ENCODE measurements at places on chromosomes 5 and 9. TPM values are rescaled to one million over a fixed set of nuclear protein-coding genes. Genes with fewer than 3 reads are reported as not detected.

DNA sequence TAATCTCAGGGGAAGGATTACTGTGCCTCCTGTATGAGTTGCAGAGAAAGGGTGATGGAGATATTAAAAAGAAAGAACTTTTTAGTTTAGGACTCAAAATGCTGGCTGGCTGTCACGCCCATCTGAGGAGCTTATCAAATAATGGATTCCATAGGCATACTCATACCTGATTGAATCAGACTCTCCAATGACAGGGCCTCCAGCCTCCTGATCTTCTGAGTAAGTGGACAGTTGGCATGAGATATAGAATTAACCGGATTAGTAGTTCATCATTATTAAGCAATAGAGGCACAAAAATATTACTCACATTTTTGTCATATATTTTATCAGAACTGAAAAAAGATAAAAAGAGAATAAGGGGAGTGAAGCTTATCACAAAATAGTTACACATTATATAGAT is 157.0 kb upstream of the RASA1 start:
- no peak for DNase-seq

- no peak for DNase-seq
Observed at GRCh38 chr5:58872670-58873273, 289.9 kb downstream of the RAB3C start.

GRCh38 chr5:6378766-6379103 is 388 bp upstream of the MED10 start:
- no peak for DNase-seq

DNA sequence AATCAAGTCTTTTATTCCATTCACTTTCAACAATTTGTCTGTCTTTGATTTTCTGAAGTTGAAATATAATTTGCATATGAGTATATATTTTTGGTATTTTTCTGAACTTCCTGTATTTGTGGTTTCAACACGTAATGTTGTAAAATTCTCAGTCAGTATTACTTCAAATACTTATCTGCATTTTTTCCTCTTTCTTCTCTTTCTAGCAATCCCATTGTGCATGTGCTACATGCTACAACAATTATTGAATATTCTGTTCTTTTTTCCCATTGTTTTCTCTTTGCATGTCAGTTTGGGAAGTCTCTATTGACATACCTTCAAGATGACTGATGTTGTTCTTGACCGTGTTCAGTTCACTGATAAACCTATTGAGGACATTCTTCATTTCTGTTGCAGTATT is 5.6 kb upstream of the ANKRD18A start:
- DNase-seq: no peak

GRCh38 chr9:128409978-128410377 is 10.7 kb upstream of the CERCAM start:
- no peak for DNase-seq

DNA sequence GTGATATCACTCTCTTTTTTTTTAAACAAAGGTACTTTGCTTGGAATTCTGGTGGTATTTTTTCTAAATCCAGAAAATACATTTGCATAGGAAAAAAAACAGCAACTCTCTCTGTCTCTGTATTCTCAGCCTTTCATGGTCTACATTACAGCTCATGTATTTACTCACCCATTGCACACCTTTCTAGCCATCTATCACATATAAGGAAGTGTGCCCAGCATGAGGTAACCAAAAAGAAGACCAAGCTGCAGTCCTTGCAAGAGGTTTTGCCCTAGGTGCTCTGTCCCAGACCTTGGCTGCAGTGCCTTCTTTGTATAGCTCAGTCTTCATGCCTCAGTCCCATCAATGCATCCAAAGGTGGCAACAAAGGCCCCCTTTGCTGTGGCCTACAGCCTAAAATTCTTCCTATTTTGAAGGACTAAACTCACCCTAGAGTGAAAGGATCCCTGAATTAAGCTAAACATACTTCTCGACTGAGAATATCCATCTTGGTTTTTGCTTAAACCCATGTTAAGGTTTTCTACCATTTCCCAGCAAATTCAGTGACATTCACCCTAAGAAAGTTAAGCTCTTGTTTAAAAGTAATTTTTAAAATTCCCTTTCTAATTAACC is 446.4 kb downstream of the KIF4B start:
- no peak for DNase-seq

DNA sequence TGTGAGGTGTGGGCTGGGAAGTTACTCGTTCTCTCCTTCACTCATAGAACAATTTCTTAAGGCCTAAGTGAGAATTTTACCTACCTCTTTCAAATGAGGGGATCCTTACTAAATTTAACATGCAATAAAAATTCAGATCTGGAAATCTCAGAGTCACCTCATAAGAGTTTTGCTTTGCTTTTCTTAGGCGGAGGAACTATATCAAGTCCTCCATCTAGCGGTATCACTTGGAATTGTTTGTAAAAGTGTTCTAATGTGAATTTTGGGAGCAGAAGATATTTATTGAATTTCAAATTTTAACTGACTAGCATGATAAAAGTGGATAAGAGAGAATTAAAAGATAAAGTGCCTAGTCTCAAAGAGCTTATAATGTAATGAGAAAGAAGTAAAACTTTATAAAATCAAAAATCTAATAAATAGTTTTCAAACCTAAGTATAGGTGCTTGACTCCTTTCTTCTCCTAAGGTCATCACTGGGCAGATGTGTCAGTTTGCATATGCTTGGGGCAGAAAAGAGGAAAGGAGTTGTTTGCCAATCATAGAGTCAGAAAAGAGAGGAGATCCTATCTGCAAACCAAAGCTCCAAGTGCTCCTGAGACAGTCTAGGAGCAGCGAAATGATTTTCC is 145.7 kb upstream of the DAB2 start:
- peak; percentile 35 for DNase-seq

Gene OCLN
- 1.1 TPM for total RNA-seq

Gene SPAAR
- not detected for total RNA-seq

Gene EQTN
- not detected for total RNA-seq

Gene ECM2
- total RNA-seq: not detected
